ENCODE measurements at places on chromosomes 13 and 19.

- no peak for DNase-seq
These were observed 26.8 kb downstream of the ZNF627 start for GRCh38 chr19:11624069-11624463.

- DNase-seq: no peak
These were observed 53.8 kb downstream of the KCTD12 start for GRCh38 chr13:76832258-76832988.

DNA sequence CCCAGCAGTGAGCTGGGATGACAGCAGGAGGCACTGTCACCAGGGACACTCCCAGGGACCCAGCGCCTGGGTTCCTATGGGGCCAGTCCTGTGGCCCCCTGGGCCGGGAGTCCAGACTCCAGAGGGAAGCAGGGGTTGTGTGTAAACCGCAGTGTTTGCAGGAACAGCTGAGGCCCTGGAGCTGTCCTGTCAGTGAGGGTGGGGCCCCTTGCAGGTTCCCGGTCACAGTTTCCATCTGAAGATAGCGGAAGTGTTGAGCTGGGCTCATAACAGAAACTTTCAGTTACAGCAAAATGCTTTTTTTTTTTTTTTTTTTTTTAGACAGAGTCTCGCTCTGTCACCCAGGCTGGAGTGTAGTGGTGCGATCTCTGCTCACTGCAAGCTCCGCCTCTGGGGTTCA, 17.7 kb upstream of the CSNK1G2 start:
- no peak for DNase-seq

DNA sequence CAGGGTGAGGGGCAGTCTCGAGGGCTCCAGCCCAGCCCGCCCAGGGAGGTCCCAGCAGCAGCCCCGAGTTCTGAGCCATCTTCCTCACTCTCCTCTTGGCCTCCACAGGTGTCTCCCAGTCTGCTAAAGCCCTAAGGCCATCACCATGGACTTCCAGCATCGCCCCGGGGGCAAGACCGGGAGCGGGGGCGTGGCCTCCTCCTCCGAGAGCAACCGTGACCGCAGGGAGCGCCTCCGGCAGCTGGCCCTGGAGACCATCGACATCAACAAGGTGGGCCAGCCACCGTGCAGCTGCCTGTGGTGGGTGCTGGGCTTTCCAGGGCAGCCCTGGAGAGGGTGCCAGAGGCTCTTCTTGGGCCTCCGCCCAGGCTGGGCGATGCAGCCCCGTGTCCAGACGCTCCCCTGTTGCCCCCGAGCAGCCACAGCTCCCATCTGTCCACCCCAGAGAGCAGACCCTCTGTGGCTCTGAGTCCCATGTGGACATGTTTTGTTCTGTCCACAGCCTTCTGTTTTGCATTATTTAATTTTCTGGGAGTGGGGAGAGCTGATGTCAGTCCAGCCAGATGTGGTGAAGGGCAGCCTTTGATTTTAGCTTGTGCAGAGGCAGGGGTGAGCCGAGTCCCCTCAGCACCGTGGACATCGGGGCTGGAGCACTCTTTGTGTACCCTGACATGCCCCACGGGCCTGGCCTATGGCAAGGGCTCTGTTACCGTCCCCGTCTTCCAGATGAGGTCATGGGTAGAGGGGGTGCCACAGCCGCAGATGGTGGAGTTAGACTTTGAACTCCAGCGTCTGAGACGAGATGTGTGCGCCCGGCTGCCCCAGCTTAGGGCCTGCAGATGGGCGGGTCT, 5.6 kb upstream of the AMH start:
- DNase-seq: no peak

- DNase-seq: no peak
These were observed 2.9 kb downstream of the CD70 start for GRCh38 chr19:6587998-6588507.

GRCh38 chr19:17235971-17236777, 9.5 kb downstream of the NR2F6 start:
- DNase-seq: no peak

DNA sequence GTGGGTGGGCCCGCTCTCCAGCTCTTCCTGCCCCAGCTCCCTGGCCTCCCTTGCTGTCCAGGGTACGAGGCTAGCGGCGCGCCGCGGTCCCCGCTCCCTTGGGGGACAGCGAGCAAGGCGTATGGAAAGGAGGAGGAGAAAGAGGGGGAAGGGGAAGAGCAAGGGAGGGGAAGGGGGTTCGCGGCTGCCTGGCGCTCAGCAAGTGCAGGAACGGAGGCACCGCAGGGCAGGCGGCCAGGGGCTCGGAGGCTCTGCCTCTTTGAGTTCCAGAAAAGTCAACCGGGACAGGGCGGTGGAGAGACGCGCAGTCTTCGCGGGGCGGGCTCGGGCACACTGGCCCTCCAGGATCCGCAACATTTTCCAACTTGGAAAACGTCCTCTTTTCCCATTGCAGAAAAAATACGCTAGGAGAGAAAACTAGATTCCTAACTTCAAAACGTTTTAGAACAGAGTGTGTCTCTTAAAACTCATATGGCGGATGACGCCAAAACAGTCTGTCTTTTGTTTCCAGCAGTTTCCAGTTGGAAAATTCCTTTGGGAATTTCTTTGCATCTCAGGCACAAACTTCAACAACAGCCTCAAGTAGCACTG, 23.1 kb upstream of the TNFRSF19 start:
- DNase-seq: no peak

GRCh38 chr13:34303346-34303745, 485.4 kb downstream of the RFC3 start:
- no peak for DNase-seq

GRCh38 chr19:8532225-8532624, 18.3 kb upstream of the ZNF414 start:
- no peak for DNase-seq

DNA sequence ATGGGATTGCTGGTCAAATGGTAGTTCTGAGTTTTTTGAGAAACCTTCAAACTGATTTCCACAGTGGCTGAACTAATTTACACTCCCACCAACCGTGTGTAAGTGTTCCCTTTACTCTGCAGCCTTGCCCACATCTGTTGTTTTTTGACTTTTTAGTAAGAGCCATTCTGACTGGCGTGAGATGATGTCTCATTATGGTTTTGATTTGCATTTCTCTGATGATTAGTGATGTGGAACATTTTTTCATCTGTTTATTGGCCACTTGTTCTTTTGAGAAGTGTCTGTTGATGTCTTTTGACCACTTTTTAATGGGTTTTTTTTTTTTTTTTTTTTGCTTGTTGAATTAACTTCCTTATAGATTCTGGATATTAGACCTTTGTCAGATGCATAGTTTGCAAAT, 4.3 kb downstream of the CAB39L start:
- no peak for DNase-seq
